ENCODE measurements at places on chromosomes 11 and 22.

GRCh38 chr11:1543606-1544263 is 28.3 kb downstream of the DUSP8 start:
- DNase-seq, result no peak

- no peak for DNase-seq
These were observed 29.1 kb upstream of the CACNG2 start for GRCh38 chr22:36732609-36733008.

DNA sequence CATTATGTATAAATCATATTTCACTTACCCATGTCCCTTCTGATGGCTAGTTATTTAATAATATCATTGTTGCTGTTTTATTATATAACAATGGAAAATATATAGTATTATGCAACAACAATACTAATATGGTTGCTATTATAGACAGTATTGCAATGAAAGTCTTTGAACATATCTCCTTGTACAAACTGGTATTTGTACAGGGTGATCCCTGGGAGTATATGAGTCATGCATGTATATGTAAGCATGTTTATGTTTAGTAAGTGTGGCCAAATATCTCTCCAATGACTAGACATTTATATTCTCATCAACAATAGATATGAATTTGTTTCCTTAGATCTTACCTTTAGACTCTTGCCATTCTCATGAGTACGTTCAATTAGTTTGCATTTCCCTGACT is 55.9 kb downstream of the KCNC1 start:
- no peak for DNase-seq

DNA sequence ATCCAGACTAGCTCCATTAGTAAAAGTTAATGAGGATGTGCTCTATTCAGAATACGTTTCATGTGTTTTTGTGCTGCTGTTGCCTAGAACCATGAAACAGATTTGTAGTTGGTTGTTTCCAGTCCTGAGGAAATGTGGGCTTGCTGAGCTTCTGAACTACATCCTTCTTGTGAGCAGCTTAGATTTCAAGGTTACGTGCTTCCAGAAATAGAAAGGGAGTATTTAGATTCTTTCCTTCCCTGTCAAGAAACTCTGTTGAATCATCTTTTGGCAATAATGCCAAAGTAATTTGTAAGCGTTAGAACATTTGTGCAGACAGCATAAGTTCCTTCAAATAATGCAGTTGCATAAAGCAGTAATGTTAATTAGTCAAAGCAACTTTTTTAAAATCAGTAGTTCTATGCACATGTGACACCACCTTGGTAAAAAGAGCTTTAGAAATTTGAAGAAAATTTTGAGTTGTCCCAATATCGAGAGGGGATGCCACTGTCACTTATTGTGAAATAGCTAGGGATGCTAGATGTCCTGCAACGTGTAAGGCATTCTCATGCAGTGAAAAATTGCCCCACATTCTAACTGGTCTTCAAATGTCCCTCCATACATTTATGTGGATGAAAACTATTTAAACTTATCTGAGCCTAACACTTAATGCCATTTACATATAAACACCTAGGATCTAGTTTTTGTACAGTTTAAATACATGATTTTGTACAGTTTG is 169.6 kb downstream of the ETS1 start:
- no peak for DNase-seq

DNA sequence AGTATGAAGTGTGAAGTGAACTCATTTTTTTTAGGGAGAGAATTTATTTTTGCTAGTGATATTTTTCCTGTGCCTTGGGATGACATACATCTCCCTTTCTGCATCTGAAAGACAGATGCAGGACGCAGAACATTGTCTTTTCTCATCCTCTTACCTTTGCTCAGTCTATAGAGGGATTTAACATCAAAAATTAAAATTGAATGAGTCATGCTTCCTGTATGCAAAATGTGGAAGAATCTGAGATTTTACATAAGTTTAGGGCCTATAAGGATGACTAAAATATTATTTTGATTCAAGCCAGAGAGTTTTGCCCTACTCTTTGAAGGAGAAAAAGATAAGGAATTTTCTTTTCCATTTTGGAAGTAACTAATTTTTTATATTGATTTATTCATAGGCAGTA is 27.3 kb downstream of the XRCC6 start:
- no peak for DNase-seq

GRCh38 chr22:19383292-19383691 is 48.2 kb downstream of the HIRA start:
- no peak for DNase-seq

DNA sequence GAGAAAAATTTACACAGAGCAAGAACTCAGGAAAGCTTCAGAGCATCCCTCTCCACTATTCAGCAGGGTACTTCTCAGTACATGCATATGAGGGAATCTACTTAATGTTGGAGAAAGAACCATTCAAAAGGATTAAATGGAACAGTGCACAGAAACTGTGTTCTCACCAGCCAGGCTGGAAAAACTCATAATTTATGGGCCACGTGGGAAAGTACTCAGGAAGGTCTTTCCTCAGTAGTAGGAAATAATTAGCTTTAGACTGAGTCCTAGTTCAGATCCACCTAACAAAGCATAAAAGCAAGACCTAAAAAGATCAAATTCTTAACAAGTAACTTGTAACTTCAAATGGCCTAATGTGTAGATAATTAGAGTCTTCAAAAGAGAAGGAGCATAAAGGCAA is 134.0 kb downstream of the FAM76B start:
- DNase-seq, result no peak

DNA sequence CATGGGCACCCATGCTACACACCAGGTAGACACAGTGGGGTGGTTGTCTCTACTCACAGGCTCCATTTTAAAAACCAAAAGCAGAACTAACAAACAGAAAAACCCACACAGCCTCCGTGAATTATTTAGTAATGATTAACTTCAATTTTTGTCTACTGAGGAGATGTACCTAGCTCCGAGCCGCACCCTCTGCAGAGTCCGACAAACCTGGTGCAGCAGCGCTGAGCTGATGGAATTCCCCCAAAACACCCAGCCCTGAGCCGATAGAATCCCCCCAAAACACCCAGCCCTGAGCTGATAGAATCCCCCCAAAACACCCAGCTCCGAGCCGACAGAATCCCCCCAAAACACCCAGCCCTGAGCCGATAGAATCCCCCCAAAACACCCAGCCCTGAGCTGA is 927.0 kb downstream of the BRD1 start:
- DNase-seq, result no peak

DNA sequence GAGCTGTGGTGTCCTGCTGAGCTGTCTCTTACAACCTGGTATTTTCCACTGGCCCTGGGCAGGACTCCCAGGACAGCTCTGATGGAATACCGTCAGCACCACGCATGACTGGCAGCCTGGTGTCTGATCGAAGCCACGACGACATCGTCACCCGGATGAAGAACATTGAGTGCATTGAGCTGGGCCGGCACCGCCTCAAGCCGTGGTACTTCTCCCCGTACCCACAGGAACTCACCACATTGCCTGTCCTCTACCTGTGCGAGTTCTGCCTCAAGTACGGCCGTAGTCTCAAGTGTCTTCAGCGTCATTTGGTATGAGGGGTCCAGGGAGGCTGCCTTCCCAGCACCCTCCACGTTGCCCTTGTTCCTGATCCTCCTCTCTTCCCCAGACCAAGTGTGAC is 2.4 kb downstream of the KAT5 start:
- no peak for DNase-seq

DNA sequence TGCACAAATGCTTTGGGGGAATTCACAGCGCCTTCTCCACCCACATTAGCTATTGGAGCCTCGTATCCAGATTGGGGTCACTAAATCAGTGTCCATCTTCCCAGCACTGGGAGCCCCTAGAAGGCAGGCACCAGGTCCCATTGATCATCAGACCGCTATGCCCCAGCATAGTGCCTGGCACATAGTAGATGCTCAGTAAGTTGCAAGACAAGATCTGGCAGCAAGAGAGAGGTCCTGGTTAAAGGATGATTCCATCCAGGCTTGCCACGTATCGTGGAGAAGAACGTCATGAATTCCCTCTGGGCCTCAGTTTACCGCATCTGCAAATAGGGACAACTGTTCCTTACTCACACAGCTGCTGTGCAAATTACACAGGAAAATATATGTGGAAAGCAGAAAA is 1.7 kb downstream of the TMEM184B start:
- DNase-seq, result no peak

GRCh38 chr11:57354699-57355098 is 16.5 kb downstream of the P2RX3 start:
- no peak for DNase-seq

GRCh38 chr11:74838188-74838587 is 89.5 kb downstream of the RNF169 start:
- DNase-seq, result no peak

DNA sequence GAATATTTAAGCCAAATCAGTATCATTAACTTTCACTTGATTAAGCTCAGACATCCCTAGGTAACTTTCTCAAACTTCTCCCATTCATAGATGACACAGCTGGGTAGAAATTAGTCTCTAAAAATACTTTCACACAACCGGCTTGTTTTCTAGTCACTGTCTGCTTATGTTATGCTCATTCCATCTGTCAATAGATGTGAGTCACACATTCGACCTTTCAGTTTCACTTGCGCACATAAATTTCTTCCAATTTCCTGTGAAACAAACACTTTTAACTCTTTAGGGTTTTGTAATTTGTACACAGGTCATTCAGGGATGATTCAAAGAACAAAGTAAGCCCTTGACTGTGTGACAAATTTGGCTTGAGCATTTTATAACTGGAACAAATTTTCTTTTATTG is 723.0 kb downstream of the KCNA4 start:
- DNase-seq, result no peak

DNA sequence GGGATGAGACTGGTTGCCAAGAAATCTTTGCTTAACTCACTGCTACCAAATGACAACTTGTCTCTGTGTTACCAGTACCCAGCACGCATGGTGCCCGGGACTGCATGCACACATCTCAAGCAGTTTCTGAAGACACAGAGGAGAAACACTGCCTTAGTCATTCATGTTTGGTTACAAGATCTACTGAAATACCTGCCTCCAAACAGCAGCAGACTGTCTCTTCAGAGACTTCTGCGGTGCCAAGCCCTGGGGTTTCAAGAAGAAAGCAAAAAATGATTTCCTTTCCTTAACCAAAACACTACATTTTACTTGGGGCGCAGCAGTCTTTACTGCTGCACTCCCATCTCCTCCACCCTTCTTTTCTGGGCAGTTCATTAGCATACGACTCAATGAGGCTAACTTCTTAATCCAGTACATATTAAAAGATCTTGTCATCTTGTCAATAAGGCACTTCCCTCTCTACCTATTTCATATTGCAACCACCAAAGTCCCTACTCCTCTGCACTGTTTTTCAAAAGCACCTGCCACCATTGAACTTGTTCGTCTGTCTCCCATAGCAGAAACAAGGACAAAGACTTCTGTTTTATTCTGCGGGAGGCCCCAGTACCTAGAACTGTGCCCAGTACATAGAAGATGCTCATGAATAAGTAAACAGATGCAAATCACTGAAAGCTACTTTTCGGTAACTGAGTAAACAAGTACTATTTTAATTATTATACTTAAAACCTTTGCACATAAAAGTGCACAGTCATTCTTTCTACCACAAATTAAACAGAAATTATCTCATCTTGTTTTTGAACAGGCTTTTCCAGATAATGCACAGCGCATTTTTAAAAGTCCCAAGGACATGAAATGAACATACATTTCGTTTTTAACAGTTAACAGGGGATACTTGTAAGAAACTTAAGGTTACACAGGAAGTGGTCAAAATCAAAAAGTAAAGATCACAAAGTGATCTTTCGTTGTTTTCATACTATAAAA is 4.0 kb downstream of the NAP1L4 start:
- DNase-seq, result no peak

DNA sequence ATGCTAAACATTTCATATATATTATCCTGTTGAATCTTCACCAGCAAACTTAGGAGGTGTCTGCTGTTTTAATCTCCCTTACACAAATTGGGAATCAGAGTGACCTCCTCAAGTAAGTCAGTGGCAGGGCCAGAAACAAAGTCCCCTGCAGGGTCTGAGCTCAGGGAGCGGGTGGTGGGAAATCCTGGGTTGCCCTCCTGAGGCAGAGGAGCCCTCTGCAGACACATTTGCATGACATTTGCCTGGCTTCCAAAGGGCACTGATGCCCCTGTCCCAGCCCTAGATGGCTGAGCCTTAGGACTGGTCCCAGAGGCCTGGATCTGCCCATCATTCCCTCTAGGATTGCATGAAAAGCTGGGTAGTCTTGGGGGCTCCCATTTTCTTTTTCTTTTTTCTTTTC is 2.1 kb upstream of the INPP5J start:
- no peak for DNase-seq

GRCh38 chr22:46654426-46654825 is 34.2 kb downstream of the GRAMD4 start:
- DNase-seq, result no peak

- DNase-seq, result no peak
These were observed 7.5 kb upstream of the C11orf97 start for GRCh38 chr11:94504689-94505293.

DNA sequence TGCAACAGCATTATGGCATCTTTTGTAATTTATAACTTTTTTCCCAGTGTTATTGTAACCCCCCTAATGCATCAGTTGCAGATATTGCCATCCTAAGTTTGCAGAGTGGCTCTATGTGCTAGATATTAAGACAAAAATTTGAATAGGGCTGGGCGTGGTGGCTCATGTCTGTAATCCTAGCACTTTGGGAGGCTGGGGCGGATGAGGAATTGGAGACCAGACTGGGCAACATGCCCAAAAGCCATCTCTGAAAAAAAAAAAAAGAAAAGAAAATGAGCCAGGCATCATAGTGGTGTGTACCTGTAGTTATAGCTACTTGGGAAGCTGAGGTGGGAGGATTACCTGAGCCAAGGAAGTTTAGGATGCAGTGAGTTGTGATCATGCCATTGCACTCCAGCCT is 50.1 kb upstream of the MUC15 start:
- no peak for DNase-seq
